ENCODE measurements at places on chromosomes 16 and 17.

GRCh38 chr16:56183266-56183665, 8.0 kb upstream of the GNAO1 start:
- no peak for DNase-seq

DNA sequence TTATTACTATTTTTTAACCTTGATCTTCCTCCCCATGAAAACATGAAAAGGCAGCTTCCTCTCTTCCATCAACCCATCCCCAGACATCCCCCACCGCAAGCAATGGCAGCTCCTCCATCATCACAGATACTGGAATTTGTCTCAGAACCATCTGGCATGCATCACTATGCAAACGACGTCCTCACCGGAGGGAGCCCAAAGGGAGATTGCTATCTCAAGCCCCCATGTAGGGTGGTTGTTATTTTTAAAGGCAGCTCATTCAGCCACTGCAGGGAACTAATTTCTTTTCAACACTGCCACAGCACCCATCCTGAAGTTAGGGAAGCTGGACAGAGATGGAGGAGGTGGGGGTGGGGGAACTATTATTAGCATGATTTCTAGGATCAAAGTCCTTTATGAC, 222.5 kb downstream of the FOXL1 start:
- DNase-seq, result no peak

GRCh38 chr16:27211026-27211425, 7.7 kb downstream of the KDM8 start:
- no peak for DNase-seq

DNA sequence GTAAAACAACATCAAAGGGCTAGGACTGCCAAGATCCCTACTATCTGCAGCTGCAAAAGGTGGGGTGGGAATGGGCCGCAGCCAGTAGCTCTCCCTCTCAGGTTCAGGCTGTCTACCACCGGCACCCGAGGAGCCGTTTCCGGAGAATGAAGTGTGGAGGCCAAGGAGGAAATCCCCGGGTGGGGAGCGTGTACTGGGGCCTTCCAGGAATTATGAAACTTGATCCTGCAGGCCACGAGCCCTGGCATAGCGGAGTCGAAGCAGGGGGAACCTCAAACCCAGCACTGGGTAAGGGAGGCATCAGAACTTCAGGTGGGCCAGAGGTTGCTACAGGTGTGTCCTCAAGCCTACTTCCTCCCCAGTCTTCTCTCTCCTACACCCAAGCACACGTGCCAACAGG, 5.1 kb downstream of the INPP5K start:
- no peak for DNase-seq

DNA sequence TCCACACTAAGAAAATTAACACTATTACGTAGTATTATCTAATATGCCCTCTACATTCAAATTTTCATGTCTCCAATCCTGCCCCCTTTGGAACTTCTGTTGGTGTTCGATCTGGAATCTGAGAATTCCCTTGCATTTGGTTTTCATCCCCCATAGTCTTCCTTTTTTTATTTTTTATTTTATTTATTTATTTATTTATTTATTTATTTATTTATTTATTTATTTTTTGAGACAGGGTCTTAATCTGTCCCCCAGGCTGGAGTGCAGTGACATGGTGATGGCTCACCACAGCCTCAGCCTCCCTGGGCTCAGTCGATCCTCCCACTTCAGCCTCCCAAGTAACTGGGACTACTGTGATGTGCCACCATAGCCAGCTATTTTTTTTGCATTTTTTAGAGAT, 589.3 kb downstream of the MAF start:
- DNase-seq, result no peak

DNA sequence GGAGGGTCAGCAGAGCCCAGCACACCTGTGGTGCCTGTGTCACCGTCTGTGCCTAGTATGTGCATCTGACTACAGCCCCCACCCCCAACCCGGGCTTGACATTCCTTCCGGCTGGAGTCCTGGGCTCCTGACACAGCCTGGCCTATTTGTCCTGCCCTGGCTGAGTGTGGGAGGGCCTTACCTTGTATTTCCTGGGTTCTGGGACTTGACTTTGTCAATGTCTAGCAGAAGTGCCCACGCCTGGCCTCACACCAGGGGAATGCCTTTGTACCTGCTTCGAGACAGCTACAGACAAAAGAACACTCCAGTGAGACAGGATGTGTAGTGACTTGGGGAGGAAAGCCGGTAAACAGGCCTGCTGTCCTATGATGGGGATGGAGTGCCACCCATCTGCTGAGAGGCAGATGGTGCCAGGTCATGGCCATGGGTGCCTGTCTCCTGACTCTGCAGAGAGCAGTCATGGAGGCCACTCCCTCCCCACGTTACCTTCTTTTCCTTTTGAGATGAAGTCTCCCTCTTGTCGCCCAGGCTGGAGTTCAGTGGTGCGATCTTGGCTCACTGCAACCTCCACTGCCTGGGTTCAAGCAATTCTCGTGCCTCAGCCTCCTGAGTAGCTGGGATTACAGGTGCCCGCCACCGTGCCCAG, 42.8 kb downstream of the TNFRSF13B start:
- no peak for DNase-seq

GRCh38 chr16:53974484-53975080, 270.6 kb downstream of the FTO start:
- DNase-seq, result no peak

DNA sequence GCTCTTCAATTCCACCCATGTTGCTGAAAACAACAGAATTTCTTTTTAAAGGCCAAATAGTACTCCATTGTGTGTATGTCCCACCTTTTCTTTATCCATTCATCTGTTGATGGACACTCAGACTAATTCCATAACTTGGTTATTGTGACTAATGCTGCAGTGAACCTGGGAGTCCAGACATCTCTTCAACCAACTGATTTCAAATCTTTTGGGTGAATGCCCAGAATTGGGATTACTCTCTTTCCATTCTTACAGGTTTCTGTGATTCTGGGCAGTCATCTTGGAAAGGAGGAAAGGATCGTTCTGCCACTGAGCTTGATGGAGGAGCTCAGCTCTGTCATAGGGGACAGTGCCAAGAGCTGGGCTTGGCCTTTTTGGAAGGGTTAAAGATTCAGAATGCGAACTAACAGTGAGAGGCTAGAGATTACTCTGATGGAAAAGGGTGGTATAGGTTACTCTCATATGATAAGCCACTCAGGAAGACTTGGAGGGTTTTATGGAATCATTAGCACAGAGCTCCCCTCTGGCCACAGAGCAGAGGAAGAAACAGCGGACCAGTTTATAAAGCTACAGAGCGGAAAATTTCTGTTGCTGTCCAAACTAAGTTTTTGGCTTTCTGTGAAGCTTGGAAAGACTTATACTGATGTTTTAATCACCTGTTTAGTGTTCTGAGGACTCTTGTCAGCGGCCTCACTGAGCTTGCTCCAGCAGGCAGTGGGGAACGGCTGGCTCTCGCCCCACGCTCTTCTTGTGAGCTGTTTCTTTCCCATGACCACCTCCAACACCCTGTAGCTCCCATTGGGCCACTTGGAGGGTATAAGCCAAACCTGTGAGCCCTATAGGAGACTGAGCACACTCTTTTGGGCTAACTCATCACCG, 48.3 kb downstream of the HIC1 start:
- no peak for DNase-seq

DNA sequence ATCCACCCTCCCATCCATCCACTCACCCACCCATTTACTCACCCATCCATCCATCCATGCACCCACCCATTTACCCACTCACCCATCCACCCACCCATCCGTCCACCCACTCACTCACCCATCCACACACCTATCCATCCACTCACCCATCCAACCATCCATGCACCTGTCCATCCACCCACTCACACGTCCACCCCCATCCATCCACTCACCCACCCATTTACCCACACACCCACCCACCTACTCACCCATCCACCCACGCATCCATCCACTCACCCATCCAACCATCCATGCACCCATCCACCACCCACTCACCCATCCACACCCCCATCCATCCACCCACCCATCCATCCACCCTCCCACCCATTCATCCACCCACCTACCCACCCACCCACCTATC, 12.2 kb downstream of the SOX8 start:
- no peak for DNase-seq

GRCh38 chr17:20156196-20157000, 147.2 kb downstream of the SPECC1 start:
- DNase-seq, result no peak

DNA sequence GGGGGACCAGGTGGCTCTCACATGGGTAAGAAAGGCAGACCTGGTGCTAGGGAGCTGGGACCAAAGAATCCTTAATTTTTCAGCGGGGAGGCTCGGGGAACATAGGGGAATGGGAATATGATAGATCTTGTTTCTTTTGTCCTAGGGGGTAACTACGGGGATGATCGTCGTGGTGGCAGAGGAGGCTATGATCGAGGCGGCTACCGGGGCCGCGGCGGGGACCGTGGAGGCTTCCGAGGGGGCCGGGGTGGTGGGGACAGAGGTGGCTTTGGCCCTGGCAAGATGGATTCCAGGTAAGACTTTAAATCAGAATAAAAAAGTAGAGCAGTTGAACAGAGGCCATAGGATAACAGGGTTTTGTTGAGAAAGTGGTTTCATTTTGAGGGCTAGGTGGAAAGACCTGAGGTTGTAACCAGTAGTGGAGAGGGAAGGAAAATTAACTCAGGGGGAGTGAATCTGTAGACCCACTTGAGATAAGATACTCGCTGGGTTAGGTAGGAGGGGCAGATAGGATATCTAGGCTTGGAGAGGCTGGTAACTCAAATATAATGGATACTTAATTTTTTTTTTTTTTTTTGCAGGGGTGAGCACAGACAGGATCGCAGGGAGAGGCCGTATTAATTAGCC, 11.0 kb downstream of the FUS start:
- DNase-seq, result no peak

DNA sequence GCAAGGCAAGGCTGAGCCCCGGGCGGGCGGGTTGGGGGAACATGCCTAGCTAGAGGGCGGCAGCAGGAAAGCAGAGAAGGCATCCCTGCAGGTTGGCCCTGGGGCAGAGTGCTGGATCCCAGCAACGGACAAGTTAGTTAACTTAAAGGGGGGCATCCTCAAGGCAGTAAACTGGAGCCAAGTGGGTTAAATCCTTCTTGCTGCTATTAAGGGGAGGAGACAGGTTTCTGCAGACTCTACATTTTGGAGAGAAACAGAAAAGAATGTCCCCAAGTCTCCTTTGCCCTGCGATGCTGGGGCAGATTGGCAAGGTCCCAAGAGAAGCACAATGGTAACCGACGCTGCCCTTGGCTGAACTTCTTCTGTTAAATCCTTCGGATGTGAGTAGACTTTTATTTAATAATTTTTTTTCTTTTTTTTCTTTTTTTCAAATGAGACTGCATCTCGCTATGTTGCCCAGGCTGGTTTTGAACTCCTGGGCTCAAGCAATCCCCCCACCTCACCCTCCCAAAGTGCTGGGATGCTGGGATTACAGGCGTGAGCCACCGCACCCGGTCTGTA, 14.0 kb downstream of the ATP5PD start:
- DNase-seq, result no peak

GRCh38 chr16:11994143-11995119, 17.9 kb downstream of the SNX29 start:
- DNase-seq, result no peak

GRCh38 chr17:34562387-34562786, 17.0 kb upstream of the TMEM132E start:
- DNase-seq, result no peak

DNA sequence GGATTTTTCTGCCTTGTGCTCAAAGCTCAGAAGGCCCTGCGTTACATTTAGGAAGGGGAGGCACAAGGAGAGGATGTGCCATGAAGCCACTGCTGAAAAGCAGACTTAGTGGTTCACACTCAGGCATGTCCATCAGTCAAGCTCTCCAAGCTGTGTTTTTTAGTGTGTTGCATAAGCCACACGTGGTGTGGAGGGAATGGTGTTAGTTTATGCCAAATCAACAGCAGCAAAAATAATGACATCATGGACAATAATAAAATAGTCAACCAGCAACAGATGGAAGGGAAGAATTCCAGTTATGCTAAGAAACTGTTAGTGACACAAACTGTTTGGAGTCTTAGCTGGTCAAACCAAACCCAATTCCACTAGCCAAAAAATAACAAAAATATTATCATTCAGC, 438.3 kb downstream of the NPIPA7 start:
- DNase-seq, result no peak

GRCh38 chr16:6165330-6165979, 1067.9 kb upstream of the EEF2KMT start:
- no peak for DNase-seq

DNA sequence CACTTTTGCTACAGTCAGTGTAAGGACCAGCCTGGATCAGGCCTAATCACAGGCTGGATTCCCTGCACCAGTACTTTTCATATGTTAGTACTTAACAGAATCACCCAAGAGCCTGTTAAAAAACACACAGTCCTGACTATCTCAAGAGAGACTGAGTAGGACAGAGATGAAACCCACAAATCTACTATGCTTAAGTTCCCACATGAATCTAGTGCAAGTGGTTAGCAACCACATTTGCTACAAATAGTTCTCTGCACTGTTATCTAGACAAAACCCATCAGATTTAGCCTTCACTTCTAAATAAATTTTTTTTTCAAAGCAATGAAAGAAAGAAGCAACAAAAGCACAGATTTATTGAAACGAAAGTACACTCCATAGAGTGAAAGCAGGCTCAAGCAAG, 38.9 kb downstream of the SSH2 start:
- no peak for DNase-seq

GRCh38 chr16:82192665-82193064, 22.6 kb upstream of the MPHOSPH6 start:
- no peak for DNase-seq

DNA sequence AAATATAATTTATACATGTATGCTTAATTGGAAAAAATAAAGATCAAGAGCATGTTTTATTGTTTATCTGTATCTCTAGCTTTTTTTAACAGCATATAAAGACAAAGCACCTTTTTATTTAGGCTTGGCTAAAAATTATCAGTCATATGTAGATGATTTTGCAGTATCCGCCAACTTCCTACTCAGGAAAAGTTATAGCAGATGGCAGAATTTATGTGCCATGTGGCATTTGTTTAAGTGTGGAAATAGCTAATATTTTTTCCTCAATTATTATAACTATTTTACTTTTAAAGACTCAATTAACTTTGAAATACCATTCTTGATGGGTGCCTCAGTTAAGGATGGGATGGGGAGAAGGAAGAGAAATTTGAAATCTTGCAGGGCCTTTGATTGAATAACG, 762.1 kb upstream of the RBFOX1 start:
- no peak for DNase-seq

DNA sequence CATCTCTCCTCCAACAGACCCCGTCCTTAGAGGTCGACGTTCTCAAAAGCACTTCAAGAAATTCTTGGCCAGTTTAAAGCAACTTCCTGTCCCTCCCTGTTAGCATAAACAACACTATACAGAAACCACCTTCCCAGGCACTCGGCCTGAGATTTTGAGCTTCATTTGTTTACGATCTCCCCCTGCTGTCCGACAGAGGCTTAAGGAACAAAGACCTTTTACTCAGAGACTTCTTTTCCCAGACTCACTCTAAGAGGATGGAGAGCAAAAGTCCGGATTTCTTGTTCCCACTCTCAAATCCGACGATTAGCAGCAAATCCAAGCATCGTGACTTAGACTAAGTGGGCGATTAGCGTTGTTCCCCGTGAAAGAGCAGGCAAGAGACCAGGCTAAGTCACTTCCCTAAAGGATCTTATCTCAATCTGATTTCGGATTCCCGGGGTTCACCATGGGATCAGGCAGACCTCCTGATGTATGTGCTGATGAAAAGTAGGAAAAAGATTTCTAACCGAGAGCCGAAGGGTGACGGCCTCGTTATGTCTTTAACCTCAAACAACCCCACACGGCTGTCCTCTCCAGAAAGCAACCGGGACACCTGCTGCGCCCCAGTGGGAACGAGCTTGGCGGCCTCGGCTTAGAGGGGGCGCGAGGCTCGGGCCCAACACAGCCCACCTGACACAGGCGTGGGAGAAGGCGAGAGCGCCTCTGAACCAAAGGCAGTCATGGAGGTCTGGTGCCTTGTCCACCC, 598 bp downstream of the INPP5K start:
- no peak for DNase-seq

All from NCI-H187 treated with DMSO at 0.1 percent for 48 hours (cell line).